ENCODE measurements at places on chromosomes 4 and X.

GRCh38 chr4:30828264-30828926, 108.2 kb downstream of the PCDH7 start:
- DNase-seq = peak; percentile 69

DNA sequence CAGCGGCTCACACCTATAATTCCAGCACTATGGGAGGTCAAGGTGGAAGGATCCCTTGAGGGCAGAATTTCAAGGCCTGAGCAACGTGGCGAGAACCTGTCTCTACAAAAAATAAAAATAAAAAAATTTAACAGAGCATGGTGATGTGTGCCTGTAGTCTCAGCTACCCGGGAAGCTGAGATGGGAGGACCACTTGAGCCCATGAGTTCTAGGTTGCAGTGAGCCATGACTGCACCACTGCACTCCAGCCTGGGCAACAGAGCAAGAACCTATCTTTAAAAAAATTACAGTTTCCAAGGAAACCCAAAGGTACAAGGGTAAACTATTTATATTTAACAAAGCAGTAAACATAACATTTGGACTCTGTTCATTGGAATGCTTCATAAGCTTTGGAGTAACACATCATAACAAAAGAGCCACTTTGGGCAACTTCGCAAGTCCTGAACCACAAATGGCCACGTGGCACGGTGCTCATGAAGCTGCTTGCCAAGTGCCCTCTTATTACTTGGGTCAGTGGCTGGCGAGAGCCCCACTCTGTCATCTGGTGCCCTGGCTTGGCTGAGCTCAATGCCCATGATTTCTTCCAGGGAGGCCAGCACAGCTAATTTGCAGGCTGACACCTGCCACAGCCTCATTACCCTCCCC, 165.6 kb downstream of the SH3KBP1 start:
- DNase-seq = no peak

DNA sequence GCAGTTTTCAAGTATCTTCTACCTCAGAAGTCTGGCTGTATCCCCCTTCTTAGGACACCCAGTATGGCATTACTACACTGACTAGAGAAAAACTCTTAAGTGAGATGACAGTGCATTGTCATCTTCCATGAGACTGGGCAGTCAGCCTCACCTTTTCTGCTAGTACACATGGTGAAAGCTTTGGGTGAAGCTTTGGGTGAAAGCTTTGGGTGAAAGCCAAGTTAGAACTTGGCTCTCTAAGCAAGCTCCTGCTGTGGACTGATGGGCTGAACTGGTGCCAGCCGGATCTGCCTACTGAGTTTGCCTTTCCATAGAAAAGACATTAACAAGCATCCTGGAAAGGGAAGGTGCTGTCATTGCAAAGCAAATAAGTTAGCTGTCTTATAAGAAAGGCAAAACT, 8.8 kb downstream of the EPHA5 start:
- no peak for DNase-seq

- DNase-seq = no peak
These were observed 179.6 kb upstream of the SPRY1 start for GRCh38 chr4:123216946-123217345.

GRCh38 chr4:74822603-74823002, 28.3 kb upstream of the BTC start:
- no peak for DNase-seq

DNA sequence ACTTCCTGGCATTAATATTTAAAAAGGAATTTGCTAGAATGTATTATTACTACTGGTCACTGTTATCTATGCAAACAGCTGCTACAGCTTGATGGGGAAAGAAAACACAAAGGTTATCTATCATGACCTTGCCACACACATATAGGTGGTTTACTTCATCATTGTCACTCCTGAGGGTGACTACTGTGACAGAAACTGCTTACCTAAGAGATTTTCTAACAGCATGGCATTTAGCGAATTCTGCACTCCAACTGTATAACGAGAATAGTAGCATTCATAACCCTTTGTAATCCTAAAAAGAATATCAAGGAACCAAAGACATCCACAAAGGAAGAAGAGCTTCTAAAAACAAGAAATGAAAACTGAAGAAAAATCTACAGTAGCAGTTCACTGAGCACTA, 74.6 kb upstream of the SPOCK3 start:
- no peak for DNase-seq

DNA sequence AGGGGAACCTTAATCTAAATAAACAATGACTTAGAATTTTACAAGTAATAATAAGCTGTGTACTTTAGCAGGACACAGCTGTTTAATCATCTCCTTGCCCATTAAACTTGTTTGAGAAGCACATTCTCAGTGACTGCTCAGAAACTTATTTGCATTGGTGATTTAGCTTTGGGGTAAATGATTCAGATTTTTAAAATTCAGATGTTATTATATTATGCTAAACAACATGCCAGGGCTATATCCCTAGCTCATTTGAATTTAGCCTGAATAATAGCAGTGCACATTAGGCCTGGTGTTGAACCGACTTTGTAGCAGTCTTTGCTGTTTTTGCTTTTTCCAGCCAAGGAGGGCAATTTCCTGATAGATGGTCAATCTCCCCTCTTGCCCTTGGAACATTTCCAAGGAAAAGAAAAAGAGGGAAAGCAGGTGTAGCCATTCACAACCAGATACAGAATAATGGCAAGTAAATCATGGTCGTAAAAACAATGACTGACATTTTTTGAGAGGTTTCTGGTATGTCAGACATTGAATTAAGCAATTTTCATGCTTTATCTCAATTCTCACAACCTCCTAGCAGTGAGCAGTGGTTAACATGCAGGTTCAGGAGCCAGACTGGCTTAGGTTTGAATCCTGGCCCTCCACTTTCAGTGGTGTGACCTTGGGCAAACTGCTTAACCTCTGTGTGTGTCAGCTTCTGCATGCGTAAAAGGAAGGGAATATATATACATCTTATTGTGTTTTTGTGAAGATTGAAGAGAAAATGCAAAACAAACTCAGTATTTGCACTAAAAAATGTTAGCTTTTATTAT, 16.8 kb downstream of the ARHGEF38 start:
- no peak for DNase-seq

DNA sequence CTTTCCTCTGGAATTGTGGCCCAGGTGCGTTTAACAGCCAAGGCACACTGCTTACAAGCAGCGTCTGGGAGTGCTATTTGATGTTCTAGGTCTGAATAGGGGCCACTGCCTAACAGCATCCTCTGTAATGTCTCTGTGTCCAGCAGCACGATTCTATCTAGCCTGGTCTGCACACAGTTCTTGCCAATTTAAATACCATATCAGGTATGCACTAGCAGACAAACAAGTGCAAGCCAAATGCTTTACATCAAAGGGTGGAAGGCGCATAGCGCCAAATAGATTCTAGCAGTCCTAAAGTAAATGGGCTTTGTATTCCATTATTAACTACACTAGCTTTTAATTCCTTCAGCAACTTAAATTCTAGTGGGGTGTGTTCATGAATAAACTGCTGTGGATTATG, 15.8 kb upstream of the UGDH start:
- no peak for DNase-seq

GRCh38 chr4:45063696-45064095, 337.3 kb upstream of the GNPDA2 start:
- DNase-seq = no peak

- no peak for DNase-seq
These were observed 293.5 kb upstream of the HS3ST1 start for GRCh38 chr4:11722223-11722622.

- no peak for DNase-seq
These were observed 165.2 kb downstream of the SLC39A8 start for GRCh38 chr4:102180046-102180445.

DNA sequence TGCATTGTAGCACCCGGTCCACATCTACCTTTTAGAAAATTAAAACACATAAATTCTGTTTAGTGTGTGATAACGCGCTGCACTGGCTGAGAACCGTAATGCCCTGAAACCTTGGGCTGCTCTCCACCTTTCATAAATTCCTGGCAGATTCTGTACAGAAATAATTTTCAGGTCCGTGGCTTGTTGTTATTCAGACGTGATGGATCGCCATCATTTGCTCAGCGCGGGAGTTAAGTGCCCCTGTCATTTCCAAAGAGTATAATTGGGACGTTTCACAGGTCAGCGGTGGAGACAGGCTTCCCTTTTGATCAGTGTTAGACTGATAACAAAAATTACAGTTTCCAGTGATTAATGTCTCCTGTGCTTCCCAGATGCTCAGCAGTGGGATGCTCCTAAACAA, 16.5 kb downstream of the UVSSA start:
- DNase-seq = no peak

DNA sequence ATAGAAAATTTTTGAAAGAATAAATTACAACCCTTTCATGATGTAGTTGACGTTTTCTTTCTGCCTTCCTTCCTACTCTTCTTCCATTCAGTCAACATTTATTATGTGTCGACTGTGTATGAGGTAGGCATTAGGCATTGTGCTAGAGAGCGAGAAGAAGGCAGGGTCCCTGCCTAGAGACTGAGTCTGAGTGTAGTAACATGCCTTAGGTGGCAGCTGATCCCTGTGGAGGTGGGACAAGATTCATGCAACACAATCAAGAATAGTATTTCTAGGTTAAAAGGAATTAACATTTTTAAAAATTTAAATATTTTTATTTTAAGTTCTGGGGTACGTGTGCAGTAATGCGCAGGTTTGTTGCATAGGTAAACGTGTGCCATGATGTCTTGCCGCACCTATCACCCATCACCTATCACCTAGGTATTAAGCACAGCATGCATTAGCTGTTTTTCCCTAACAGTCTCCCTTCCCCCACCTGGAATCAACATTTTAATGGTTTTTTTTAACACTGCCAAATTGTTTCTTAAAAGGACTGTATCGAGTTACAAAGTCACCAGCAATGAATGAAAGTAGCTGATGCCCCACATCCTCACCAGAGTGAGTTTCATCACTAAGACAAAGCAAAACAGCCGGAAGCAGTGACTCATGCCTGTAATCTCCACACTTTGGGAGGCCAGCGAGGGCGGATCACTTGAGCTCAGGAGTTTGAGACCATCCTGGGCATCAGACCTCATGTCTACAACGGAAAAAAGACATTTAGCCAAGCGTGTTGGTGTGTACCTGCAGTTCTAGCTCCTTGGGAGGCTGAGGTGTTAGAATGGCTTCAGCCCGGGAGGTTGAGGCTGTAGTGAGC, 84.0 kb downstream of the WWC2 start:
- DNase-seq = peak; percentile 67

DNA sequence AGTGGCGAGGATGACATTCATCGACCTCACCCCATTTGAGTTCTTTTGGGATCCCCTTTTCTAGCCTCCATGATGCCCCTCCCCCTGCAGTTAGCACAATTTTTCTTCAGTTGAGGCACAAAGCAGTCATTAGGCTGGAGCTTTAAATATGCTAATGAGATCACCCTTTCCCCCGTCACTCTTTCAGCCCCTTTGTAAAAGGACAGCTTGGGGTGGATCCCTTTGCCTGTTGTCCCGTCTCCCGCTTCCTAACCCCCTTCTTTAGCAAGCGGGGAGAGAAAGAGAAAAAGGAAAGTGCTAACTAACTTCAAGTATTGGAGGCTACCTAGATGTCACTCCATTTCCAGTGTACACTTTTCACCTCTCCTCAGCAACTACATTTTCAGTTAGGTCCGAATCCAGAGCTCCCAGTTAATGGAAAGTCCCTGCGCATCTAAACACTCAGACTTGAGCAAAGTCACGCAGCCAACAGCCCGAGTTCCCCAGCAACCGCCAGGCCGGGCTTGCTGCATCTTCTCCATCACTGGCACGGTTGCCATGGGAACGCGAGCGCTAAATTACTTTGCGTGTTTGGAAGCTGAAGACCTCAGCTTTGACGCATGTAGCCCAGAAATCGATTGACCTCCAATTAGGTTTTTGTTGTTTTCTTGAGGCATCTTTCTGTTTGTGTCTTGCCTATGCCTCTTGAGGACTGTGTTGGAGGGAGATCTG, 76.8 kb downstream of the RTL5 start:
- no peak for DNase-seq

DNA sequence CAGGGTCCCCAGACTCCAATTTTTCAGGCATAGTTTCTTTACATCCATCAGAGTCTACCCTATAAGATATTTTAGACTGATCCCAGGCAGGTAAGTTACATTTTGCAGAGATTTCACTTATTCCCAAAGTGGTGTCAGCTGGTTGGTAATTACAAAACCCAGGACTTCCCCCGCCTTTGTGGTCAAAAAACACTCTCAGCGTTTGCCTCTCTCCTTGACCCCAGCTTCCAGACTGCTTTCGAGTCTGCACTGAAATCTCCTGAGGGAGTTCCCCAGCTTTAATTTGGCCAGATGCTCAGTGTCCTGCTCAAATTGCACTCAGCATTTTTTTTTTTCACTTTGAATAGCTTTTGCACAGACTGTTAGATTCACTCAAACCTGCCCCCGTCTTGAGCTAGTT, 11.2 kb upstream of the AMOT start:
- DNase-seq = peak; percentile 34

- DNase-seq = no peak
These were observed 108.8 kb downstream of the ZNF827 start for GRCh38 chr4:145829629-145830395.

GRCh38 chr4:57083090-57083489, 27.1 kb downstream of the IGFBP7 start:
- no peak for DNase-seq

DNA sequence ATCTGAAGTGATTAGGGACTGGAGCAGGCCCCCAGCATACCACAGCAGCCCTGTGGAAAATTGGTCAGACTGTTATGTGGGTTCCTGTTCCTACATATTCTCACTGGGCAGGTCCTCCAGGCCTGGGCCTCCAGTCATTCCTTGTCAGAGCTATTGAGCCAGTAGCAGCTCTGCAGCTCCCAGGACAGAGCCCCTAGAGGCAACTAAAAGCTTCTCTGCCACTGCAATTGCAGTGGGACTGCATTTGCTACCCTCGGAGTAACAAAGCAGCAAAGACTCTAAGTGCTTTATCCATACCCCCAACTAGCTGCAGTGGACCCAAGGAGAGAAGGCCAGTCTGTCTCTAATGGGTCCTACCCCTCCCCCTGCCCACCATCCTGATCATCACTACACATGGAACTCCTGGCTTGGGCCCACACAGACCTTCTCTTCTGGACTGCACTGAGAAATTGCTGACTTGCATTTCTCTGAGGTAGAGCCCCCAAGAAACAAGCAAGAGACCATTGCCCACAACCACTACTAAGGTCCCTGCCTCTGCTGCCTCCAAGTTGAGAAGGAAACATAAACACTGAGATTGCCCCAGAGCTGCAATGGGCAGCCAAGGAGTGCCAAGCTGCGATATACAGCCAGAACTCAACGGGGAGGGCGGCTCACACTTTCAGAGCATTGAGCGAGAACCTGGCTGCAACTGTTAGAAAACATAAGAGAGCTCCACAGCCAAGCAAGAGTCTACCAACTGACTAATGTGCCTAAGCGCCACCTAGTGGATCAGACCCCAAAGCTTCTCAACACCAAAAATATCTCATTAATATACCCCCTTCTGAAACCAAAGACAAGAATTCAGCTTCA, 738.7 kb upstream of the NDST4 start:
- DNase-seq = peak; percentile 13

GRCh38 chrX:1686642-1687041, 71.8 kb downstream of the ASMT start:
- no peak for DNase-seq

GRCh38 chr4:165398570-165398969, 19.8 kb downstream of the CPE start:
- DNase-seq = no peak
